ENCODE measurements at places on chromosomes 11 and 22.

DNA sequence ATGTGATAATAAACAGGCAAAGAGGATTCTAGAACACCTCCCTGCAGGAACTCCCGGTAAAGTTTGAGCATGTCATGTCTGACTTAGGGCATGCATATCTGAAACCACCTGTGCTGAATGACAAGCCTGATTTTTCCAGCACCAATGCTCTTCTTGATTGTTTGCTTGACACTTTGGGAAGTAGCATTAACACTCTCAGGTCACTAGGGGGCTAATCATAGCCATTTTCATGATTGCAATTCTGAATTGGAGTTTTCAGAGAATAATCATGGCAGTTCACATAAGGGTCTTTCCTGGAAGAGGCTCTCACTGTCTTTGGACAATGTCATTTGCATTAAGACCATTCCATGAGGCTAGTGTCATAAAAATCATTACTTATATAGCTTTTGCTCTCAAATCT lies 234.4 kb upstream of the MTNR1B start:
- no peak for DNase-seq

- no peak for DNase-seq
Measured at GRCh38 chr11:34616830-34617504, 3.9 kb upstream of the EHF start.

DNA sequence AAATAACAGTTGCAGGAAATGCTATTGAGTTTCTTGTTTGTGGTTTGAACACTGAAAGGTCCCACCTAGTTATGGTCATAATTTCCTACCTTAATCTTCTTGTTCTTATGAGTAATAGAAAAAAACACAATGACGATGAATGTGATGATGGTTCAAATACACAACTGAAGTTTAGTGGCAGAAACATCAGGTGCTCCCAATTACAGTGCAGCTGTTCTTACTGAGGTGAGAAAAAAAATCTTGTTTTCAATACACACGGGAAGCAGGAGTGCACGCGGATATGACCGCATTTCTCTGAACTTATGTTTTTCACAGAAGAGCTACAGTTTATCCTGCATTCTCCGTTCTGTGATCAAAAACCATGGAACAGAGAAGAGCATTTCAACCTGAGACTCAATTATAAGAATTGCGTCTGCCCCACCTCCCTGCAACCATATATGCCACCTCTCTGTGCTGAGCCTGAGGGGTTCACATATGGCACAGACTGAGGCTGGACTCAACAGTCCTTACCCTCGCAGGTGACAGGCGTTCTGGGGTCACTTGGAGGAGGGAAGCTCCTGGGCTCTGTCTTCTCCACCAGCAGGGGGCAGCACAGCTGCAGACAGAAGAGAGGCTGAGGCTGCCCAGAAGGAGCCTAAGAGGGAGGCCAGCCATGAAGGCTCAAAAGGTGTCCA lies 99.7 kb upstream of the IGLL5 start:
- DNase-seq = peak; percentile 73

DNA sequence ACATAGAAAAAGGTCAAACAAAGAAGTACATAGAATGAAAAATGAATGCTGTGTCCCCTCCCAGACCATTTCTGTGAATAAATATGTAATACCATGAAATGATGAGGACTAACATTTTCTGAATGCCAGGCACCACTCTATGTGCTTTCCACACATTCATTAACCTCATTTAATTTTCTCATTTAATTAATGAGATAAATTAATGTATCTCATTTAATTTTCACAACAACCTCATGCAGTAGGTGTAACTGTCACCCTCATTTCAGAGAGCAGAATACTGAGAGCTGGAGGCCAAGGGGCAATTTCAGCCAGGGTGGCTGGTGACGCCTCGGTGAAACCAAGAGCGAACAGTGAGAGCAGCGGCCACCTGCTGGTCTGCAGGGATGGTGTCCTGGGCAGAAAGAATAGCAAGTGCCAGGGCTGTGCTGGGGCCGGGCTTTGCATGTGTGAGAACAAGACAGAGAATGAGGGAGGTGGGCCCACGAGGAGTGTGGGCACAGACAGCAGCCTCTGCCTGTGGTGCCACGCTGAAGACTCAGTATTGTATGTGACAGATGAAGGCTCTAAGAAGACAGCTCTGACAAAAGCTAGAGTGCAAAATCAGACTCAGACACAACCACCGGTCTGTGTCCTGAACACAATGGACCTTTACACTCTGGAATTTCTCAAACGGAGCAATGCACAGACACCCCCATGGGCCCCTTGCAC lies 1.8 kb upstream of the SERPIND1 start:
- no peak for DNase-seq

- DNase-seq = peak; percentile 91
Measured at GRCh38 chr11:64230171-64230984, at the start of gene DNAJC4. Gene DNAJC4, plus strand, starts transcription at chr11:64230548. Its CDS starts 307 bp downstream, at chr11:64230855.

GRCh38 chr22:49437356-49437755 lies 390.3 kb downstream of the BRD1 start:
- no peak for DNase-seq

- no peak for DNase-seq
Measured at GRCh38 chr11:131922220-131922619, 551.8 kb downstream of the NTM start.

- DNase-seq = no peak
Measured at GRCh38 chr11:9569588-9570164, 3.8 kb upstream of the WEE1 start.

- DNase-seq = no peak
Measured at GRCh38 chr11:19874266-19874665, 161.6 kb downstream of the NAV2 start.

GRCh38 chr11:105368711-105369110 lies 229.1 kb upstream of the CARD18 start:
- no peak for DNase-seq

DNA sequence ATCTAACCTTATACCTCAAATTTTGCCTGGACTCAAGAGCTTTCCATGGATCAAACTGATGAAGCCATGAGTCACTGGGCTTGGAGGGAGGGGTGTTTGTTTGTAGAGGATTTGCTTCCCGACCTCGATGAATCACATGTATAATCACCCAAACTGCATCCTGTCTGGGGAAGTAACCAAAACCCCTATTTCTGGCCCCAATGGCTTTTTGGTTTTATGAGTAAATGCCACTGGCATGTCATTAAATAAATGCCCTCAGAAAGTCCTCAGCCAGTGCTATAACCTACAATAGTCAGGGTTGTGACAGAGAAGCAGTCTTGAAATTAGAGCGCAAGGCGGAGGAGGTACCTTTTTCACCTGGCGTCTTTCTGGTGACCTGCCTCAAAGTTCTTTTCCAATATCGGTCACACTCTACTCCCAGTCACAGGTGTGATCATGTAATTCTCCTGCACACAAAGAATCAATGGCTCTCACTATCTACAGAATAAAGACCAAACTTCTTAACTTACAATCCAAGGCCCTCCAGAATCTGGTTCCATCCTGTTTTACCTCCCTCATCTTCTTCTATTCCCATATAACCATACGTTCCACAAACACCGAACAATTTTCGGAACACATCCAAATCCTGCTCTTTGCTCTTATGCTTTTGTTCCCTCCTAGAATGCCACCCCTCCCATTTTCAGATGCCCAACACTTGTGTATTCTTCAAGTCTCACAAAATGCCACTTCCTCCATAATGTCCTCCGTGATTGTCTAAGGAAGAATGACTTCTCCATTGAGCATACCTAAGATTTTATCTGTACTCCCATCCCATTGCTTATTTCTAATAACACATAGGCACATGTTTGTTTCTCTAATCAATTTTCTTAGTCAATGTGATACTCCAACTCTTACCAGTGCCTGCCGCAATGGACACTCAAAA lies 81.3 kb upstream of the BLID start:
- no peak for DNase-seq

DNA sequence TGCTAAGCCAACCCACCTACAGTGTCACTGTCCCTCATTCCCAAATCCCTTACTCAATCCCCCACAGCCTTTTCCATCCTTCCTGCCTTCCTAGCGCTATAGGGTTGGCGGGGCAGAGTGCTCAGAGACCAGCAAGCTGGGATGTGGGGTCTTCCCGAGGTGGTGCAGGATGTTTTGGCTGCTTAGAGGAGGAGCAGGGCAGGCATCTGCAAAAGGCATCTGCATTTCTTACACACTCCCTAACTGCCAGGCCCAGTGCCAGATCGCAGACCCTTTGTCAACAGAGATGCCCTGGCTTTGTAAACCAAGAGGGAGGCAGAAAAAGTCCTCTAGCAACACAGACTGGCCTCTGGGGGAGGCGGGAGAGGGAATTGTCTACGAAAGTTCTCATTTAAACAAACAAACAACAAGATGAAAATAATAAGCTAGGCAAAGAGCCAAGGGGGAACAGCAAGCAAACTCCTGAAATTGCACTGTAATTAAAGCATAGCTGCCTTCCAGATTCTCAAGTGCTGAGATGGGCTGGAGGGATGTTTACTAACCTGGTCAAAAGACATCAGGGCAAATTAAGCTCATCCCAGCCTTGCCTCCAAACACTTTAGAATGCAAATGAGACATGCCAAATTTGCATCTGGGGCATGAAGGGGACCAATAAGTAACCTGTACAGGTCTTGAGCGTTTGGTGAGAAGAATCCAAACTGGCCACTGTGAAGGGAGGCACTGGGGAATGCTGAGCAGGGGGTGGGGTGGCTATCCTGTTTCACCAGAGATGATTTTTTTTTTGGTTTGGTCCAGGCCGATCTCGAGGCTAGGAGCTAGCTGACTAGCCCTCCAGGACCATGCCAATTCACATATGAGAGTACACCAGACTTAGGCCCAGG lies 38.1 kb upstream of the ADA2 start:
- DNase-seq = no peak

GRCh38 chr11:69944146-69944795 lies 125.1 kb upstream of the FGF3 start:
- DNase-seq = no peak

- no peak for DNase-seq
Measured at GRCh38 chr11:106447631-106448191, 370.2 kb downstream of the AASDHPPT start.

DNA sequence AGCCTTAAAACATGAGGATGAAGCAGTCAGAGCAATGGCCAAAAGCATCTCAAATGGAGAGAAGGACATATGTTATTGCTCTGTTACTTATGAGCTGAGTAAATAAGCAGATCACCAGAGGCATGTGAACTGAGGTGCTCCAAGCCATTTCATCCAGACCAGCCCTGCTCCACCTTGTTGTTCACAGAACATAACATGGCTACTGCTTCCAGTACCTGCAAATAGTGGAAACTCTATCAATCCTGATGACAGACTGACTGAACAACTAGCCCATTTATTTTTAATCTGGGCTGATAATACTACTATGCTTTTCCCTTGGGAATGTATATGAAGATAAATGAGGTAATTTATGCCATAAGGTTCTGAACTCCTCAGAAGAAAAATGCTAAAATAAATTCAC lies 1164.7 kb downstream of the FAM181B start:
- no peak for DNase-seq

DNA sequence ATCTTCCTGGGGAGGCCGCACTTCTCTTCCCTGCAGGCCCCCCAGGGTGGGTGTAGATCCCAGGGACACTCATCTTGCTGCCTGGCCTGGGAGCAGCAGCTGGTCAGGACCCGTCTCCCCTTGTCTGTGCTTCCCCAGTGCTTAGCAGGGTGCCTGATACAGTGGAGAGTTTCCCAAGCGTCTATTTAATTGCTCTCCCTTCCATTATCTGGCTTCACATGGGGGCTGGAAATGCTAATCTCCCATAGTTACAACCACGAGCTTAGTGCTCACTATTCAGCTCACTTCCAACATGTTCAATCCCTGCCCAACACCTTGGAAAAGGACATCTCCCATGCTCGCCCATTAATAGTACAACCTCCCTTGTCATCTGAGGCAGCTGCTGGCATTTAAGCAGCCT lies 100.5 kb downstream of the DSCAML1 start:
- DNase-seq = no peak

DNA sequence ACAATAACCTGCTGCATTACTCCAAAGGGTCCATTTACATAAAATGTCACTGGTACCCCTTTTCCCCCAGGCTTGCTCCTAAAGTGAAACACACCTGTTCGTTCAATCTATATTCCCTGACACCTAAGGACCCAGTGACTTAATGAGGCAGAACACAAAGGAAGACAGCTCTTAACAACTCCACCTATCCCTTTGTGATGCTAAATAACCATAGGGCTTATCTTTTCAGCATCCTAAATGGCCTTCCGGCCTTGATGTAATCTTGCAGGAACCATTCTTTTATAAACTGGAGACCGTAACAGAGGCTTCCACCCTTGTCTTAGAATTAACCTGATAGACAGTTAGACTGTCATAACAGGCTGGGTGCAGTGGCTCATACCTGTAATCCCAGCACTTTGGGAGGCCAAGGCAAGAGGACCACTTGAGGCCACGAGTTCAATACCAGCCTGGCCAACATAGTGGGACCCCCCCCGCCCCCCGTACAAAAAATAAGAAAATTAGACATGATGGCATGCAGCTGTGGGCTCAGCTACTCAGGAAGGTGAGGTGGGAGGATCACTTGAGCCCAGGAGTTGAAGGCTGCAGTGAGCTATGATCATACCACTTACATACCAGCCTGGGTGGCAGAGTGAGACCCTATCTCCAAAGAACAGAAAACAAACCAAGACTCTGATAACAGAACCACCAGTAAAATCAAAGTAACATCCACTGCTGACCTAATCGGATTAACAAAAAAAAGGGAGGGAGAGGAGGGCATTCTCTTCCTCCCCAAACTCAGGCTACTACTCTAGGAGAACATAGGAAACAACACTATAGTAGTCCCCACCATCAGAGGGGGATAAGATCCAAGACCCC lies 5.1 kb downstream of the CHEK2 start:
- DNase-seq = no peak

GRCh38 chr11:46675288-46675851 lies 25.0 kb downstream of the ARHGAP1 start:
- peak; percentile 18 for DNase-seq

DNA sequence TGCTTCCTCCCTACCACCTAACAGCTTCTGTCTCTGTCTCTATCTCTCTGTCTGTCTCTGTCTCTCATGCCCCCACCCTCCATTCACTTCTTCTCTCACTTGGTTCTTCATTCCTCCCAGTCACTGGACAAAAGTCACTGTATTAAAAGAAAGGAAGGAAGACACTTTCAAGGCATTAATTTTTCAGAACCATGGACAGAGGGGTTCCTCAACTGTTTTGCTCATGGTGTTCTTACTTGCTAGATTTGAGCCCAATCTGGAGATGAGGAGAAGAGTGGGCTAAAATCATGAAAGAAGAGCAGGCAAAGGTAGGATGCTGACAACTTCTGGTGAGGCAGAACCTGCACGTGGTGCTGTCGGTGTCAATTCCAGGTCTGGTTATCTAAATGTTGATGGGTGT lies 116.7 kb upstream of the LARGE1 start:
- no peak for DNase-seq

GRCh38 chr22:32644252-32645100 lies 157.0 kb upstream of the TIMP3 start:
- peak; percentile 28 for DNase-seq
